ENCODE measurements at places on chromosomes 11 and 22.

GRCh38 chr11:56700914-56701485 is 2.1 kb downstream of the OR9G1 start:
- H3K4me3 ChIP-seq: no peak overlapping the region
- no peaks in the 10 kb centered on the region for H3K36me3 ChIP-seq

DNA sequence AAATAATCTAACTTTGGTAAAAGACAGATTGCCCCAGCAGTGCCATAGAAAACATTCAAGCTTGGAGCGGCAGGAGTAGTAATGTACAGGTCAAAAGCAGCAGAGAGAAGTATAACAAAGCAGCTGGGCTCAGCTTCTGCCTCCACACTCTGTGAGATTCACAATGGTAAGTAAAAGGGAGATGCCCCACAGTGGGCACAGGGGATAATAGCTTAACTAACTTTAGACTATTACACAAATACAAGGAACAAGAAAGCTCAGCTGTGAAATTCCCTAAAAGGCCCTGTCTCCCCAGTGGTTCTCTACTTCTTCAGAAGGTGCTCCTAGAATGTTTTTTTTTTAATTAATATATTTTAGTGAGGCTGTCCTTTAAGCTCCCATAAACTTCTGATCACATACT is 28.0 kb downstream of the RDX start:
- no peak overlapping the region for H3K27ac ChIP-seq
- H3K4me1 ChIP-seq: no peaks in the 10 kb centered on the region
- DNase-seq: no peak
- no peaks in the 10 kb centered on the region for H3K36me3 ChIP-seq

DNA sequence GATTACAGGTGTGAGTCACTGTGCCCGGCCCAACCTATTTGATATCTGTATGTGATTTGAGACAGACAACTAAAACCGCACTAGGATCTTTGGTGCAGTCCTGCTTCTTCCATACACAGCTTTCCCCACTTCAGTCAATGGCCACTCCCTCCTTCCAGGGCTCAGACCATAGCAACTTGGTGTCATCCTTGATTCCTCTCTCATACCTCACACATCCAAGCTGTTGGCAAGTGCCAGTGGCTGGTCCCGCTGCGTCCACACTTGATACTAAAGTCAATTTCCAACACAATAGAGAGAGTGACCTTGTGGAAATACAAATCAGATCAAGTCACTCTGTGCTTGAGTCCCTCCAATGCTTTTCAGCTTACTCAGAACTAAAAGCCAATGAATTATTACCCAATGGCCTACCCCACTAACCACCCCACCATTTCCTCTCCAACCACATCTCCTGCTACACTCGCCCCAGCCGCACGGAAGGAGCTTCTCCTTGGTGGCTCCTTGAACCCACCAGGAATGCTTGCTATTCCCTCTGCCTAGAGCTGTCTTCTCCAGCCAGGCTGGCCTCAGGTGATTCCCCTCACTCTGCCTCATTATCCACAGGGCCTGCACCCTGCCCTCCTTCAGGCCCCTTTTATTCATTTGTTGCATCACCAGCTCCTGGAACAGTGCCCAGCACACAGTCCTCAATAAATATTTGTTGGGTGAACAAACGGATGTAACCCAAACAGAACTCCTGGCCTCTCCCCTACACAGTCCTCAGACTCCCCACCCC is 12.9 kb downstream of the ABTB2 start:
- H3K27ac ChIP-seq: peak overlapping the region; percentile 44
- H3K27me3 ChIP-seq: no peaks in the 10 kb centered on the region
- no peaks in the 10 kb centered on the region for H3K4me1 ChIP-seq
- no peaks in the 10 kb centered on the region for H3K36me3 ChIP-seq
- peak; percentile 33 for DNase-seq

DNA sequence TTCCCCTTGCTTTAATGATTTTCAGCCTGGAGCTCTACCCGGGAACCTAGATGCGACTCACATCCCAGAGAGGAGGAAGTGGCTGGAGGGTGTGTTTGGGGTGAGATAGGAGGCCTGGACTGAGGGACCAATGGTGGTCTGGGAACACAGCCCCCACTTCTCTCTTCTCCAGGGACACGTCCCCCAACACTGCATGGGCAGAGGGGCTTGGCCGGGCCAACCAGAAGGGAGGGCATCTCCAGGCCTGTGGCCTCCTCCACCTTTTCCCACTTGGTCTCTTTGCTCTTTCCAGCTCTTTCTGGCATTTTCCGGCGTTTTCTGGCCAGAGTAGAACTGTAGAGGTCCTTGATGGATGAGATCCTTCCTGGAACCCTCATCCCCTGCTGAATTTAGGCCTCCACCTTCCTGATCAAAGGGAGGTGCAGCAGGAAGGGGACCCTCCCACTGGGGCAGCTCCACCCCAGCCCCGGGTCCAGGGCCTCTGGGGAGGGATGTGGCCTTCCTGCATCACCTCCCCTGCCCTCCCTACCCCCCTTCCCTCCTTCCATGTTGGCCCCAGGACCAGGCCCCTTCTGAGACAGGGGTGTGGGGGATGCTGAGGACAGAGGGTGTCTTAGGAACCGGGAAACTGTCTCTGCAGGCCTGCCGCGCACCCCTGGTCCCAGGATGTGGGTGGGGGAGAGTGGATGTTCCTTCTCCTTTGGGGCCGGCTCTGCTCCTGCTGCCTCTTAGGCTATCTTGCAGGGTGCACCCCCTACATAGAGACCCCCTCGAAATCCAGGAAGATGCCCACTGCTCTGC is 24.4 kb downstream of the MRGPRG start:
- no peak overlapping the region for H3K27ac ChIP-seq
- no peak overlapping the region for H3K4me3 ChIP-seq
- no peak for DNase-seq
- no peaks in the 10 kb centered on the region for H3K4me1 ChIP-seq
- H3K36me3 ChIP-seq: no peaks in the 10 kb centered on the region

DNA sequence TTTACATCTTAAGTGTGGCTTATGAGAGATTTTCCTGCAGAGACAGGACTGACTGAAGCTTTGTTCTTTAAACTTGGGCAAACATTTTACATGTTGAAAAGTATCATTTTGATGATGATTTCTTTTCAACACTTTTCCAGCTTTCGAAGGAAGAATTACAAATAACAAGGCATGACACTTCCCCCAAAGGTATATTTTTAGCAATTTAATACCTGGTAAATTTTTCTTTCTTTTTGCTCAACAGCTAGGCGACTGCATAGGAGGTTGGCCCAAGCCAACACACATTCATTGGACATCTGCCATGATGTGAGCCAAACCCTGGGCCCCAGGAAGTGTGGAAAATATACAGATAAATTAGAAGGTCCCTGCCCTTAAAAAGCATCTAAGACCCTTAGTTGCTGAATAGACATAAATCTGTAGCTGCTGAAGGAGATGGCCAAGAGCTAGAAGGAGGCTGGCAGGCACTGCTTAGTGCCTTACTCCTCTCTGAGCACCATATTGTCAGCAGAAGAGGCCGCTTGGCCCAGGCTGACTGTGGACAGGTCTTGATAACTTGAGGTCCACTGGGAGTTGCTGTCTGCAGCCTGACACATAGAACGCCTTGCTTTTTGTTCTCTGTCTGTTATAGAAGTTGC is 53.3 kb upstream of the CD44 start:
- no peak for DNase-seq
- H3K4me3 ChIP-seq: no peak overlapping the region
- H3K36me3 ChIP-seq: no peaks in the 10 kb centered on the region
- no peaks in the 10 kb centered on the region for H3K27me3 ChIP-seq
- H3K4me1 ChIP-seq: peaks cover 8% of the 10 kb centered on the region
- H3K27ac ChIP-seq: no peak overlapping the region

Data from pancreas (tissue), 10 donors.